Fibroblast of skin of left quadriceps (primary cell): ENCODE measurements at places on chromosomes 1 and 21.
A peak's percentile ranks its signal among the peaks of the same experiment; 100 is the strongest.

GRCh38 chr21:38294609-38295008, 37.8 kb downstream of the KCNJ15 start:
- no peak for DNase-seq

DNA sequence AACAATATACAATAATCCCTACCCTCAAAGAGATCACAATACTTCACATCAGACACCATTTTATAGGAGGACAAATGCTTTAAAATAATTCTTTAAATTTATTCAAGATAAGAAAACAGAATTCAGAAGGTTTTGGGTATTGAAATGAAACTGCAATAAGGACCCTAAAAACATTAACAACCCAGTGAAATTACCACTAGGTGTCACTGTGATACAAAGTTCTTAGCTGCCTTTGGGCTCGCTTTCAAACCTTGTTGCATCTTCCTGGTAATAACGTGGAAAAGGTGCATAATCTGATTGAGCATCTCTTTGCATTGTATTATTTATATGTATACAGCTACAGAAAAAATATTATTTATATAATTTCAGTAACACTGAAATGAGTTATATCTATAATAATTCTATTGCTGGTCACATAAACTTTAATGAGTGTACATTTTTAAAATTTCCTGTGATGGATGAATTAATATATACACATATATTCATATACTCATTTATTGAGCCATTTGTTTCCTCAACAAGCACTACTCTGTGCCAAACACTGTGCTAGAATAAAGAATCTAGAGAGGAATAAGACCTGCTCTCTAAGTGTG, 185.2 kb downstream of the FAF1 start:
- peak; percentile 29 for DNase-seq

DNA sequence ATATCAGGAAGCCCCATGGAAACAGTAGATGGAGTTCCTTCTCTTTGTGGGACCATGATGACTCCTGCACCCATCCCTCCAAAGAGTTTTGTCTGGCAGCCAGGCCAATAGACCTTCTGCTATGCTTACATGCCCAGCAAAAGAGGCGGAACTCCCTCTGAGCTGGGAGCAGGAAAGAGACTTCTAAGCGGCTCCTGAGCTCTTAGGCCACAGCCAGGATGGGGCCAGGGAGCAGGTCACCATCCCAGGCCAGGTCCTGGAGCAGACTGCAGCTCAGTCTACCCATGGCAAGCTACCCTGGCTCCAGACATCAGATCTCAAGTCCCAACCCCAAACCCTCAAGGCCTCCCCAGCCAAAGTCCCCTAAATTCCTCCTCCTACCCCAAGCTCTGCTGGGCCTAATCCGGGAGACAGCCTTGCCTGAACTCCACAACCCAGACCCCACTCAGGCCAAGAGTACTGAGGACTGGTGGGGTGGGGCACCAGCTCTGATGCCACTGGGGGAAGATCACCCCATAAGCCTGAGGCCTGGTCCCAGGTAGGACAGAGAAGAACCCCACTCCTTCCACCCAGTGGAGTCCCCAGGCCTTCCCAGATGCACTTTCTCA, 387.9 kb downstream of the MATN1 start:
- DNase-seq: no peak

GRCh38 chr1:155051342-155051776, 243 bp downstream of the ADAM15 start:
- no peak for DNase-seq

- no peak for DNase-seq
These were observed 213.8 kb downstream of the HHIPL2 start for GRCh38 chr1:222334026-222334680.

GRCh38 chr1:43423672-43424550, 29.8 kb downstream of the HYI start:
- no peak for DNase-seq

DNA sequence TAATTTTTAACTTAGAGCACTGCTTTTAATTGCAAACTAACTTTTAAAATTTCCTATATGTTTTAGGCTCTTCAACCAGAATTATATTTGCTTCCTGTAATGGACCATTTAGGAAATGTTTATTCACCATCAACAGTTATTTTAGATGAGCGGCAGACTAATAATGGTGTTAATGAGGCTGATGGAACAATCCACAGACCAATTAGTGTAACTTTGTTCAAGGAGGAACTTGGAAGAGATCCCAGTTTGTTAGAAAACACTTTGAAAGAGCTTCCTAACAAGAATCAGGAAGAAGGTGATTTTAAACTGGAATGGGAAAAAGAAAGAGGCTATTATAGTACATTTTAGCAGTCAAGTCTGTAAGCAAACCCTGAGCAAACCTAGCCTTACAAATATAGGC, 19.4 kb upstream of the GNG5 start:
- DNase-seq: no peak

DNA sequence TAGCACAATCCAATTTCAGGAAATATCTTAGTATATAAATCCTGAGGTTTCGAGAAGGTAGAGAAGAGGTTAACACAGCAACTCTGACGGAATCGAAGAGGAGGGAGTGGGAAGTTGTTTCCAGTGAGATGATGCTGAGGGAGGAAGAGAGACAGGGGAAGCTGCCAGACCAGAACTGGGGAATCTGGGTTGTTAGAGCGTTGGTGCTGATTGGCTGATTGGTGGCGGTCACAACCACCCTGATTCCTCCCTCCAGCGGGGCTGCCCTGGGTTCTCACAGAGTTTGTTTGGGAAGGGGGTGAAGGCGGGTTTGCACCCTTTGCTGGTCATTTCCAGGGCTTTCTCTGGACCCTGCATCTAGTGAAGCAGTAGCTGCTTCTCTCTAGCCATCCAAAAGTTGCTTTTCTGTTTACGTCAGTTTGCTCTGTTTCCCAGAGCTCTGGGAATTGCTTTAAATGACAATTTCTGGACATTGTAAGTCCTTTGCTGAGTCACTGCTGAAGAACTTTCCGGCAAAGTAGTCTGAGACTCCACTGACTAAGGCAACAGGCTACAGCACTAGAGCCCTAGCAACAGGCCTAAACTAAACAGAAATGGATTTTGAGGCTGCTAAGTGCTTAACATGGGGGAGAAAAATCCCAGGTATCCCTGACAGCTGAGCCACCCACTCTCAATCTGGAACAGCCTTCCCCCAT, 90.1 kb downstream of the TENT5C start:
- peak; percentile 39 for DNase-seq

DNA sequence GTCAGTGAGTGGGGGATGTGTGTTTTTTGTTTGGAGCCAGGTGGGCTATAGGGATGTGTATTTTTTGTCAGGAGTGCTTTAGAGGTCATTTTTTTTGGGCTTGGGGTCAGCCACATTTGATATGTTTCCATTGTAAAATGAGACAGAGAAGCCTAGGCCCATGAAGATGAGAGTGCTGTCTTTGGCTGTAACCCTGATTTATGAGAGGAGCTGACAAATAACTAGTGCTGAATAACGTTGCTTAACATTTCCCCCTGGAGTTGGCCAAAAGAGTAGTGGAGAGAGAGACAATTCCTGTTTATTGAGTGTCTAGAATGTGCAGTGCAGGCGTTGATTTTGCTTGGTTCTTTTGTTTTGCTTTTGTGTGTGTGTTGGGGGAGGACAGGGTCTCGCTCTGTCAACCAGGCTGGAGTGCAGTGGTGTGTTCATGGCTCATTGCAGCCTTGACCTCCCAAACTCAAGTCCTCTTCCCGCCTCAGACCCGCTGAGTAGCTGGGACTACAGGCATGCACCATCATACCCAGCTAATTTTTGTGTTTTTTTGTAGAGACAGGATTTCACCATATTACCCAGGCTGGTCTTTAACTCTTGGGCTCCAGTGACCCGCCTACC, 64.7 kb downstream of the S1PR1 start:
- DNase-seq: no peak

DNA sequence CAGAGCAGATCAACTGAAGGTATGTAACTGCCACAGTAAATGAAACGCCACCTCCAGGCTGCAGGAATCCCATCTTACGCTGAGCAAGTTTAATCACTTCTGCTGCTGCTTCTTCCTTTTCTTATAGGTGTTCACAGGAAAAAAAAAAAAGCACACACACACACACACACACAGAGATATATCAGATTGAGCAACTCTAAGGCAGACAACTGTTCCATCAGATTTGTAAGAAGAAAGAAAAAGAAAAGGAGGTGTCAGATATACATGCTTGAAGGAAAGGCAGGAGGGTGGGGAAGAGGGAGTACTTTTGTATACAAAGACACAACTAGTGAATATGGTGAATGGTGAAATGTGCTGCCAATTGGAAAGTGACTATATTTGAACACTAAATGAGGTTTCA, 28.6 kb downstream of the DSTYK start:
- no peak for DNase-seq

DNA sequence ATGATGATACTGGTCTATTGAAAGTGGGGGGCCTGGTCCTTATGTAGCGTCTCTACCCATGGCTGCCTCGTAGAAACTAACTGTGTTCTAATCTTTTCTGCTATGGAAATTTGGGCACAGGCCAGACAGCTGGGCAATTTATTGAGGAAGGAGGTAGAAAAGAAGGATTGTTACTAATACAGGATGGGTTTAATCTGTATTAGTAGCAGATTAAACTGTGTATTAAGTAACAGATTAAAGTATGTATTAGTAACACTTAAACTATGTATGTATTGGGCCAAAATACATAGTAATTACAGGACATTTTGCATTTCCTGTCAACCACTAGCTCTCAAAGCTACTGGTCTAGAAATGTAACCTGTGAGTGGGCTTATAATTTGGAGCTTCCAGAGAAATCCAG, 142.0 kb downstream of the MAST2 start:
- DNase-seq: no peak

DNA sequence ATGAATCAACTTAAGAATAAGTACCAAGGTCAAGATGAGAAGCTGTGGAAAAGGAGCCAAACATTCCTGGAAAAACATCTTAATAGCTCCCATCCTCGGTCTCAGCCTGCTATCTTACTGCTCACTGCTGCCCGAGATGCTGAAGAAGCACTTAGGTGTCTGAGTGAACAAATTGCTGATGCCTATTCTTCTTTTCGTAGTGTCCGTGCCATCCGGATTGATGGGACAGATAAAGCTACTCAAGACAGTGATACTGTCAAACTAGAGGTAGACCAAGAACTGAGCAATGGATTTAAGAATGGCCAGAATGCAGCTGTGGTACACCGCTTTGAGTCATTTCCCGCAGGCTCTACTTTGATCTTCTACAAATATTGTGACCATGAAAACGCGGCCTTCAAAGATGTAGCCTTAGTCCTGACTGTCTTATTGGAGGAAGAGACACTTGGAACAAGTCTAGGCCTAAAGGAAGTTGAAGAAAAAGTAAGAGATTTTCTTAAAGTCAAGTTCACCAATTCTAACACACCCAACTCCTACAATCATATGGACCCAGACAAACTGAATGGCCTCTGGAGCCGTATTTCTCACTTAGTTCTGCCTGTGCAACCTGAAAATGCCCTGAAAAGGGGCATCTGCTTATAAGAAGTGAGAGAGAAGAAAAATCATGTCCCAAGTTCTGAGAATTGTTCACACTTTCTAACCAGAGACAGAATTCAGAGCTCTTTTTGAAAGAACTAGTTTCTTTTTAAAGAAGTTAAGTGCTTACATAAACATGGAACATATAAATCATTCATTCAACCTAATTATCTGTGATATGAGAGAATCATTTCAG, 35.7 kb downstream of the TOR1AIP1 start:
- DNase-seq: no peak

DNA sequence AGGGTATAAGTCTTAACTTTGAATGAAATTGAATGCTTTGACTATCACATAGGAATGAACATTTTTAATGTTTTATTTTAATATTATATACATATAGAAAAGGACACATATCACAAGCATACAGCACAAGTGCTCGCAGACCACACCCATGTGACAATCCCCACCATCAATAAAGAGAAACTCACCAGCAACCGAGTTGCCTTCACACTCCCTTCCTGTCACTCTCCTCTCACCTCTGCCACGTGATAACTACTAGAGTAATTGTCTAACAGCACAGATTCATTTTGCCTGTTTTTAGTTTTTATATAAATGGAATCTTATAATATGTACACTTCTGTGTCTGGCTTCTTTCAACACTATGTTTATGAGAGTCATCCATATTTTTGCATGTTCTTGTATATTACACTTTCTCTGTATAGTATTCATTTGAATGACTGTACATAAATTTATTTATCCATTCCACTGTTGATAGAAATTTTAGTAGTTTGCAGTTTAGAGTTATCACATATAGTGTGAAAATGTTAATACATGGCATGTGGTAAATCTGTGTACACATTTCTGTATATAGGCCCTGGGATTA, 304.9 kb upstream of the DUSP10 start:
- DNase-seq: no peak

GRCh38 chr1:80341021-80341420, 1334.5 kb upstream of the ADGRL4 start:
- DNase-seq: no peak
